Amygdala (tissue), 56 donors: ENCODE measurements at places on chromosomes 7 and 10.

DNA sequence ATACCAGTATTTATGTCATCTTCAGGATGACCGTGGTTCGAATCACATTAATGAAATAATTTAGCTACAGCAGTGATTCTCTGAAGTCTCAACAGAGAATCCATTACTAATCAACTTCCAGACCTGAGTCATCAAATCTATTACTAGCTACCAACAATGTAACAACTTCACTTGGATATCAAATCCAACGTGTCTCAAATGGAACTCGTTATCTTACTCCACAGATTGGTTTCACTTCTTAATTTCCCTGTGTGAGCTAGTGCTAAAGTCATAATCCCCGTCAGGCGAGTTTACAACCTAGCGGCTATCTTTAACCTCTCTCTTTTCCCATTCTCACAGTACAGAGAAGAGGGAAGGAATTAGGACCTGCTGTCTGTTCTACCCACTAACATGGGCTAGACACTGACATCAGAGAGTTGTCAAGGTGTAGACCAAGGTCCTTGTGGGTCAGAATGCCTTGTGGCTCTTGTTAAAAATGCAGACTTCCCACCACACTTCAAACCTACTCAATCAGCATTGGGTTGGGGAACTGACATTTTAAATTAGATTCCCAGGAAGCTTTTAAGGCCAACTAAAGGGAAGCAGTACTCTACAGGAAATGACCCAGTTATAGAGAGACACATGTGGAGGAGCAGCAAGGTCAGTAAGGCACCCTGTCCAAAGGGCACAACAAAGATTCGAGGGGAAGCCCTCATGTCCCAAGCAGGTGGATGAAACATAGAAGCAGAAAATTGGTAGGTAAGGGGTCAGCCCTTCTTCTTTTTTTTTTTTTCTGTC lies 57.3 kb upstream of the GSAP start:
- DNase-seq, result no peak

GRCh38 chr10:44939691-44940401 lies 19.8 kb upstream of the RASSF4 start:
- DNase-seq, result no peak

DNA sequence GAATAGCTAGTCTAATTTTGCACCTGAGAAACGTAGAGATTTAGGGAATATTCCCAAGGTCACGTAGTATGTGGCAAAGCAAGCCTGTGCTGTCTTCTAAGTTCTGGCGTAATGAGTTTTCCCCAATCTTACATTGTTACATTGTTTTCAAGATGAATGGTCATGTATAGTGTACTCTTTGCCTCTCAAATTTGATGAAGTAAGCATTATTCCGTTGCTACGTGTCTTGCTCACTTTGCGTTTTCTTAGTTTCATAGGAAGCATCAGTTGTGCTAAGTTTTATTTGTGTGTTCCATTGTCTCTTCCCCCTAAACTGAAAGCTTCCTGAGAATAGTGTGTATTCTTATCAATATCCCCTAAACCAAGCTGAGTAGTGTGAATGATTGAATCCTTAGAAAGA lies 637.6 kb upstream of the C7orf33 start:
- no peak for DNase-seq

DNA sequence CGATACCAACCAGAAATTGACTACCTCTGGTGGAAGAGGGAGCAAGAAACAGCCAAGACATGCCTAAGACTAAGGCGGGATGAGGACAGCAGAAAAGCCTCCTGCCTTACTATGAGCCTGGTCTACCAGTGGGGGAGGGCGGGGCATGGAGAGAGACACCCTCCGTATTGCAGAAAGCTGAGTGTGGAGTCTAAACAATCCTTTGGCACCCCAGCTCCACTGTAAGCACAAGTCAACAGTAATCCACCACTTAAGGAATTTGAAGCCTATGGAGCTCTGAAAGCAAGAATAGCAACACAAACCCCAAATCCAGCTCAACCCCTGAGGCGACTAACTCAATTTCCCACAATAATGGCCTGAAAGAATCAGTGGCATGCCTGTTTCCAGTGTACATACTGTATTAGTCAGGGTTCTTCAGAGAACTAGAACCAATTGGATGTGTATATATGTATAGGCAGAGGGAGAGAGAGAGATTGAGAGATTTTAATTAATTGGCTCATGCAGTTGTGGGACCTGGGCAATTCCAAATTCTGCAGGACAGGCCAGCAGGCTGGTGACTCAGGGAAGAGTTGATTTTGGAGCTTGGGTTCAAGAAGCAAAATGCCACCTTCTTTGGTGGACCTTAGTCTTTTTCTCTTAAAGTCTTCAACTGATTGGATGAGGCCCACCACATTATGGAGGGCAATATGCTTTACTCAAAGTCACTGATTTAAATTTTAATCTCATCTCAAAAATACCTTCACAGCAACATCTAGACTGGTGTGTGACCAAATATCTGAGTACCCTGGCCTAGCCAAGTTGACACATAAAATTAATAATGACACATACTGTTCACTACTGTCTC lies 13.5 kb downstream of the PPIF start:
- DNase-seq, result no peak

- DNase-seq, result no peak
Observed at GRCh38 chr7:38465956-38466355, 165.2 kb downstream of the AMPH start.

GRCh38 chr10:11036424-11037011 lies 18.8 kb downstream of the CELF2 start:
- DNase-seq, result no peak

- no peak for DNase-seq
Observed at GRCh38 chr7:6023974-6024435, 7.2 kb upstream of the ANKRD61 start.

- DNase-seq, result no peak
Observed at GRCh38 chr10:84565881-84566582, 237.6 kb downstream of the CCSER2 start.

- DNase-seq, result no peak
Observed at GRCh38 chr10:7003831-7004395, 406.9 kb downstream of the SFMBT2 start.

DNA sequence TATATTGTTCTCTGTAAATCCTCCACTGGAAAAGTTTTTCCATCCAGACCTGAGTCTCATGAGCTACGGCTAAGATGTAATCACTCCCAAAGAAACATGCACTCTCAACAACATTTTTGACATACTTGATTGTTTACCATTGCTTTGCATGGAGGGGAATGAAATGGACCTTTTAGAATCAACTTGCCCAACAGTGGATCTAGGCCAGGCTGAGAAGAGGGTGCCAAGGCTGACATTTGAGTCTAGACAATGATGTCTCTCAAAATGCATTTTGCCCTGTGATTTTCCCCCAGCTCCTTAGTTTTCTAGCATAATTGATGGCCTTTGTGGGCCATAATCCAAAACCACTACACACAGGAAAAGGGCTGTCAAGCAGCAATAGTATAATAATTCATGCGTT lies 297.9 kb upstream of the KLF6 start:
- DNase-seq, result no peak

- no peak for DNase-seq
Observed at GRCh38 chr10:14605231-14605925, 169.3 kb downstream of the FAM107B start.

DNA sequence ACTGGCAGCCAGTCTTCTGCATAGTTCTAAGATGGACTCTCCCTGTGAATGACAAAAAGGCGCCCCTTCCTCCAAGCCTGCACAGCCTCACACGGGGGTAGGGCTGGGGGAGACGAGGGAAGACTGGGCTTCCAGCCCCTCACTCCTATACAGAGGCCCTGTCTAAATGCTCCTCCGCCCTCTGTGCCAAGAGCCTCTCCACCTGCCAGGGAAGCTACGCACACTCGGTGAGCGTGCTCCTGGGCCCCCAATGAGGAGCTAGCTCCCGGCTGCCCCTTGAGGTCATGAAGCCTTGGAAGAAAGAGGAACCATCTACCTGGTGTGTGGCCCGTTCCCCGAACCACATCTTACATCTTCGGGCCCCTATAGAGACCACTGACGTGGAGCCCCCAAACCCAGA lies 54.8 kb downstream of the CRTAC1 start:
- DNase-seq, result no peak

GRCh38 chr10:43284341-43284910 lies 17.6 kb upstream of the RASGEF1A start:
- no peak for DNase-seq

GRCh38 chr10:99595236-99595635 lies 25.0 kb downstream of the SLC25A28 start:
- DNase-seq, result no peak

DNA sequence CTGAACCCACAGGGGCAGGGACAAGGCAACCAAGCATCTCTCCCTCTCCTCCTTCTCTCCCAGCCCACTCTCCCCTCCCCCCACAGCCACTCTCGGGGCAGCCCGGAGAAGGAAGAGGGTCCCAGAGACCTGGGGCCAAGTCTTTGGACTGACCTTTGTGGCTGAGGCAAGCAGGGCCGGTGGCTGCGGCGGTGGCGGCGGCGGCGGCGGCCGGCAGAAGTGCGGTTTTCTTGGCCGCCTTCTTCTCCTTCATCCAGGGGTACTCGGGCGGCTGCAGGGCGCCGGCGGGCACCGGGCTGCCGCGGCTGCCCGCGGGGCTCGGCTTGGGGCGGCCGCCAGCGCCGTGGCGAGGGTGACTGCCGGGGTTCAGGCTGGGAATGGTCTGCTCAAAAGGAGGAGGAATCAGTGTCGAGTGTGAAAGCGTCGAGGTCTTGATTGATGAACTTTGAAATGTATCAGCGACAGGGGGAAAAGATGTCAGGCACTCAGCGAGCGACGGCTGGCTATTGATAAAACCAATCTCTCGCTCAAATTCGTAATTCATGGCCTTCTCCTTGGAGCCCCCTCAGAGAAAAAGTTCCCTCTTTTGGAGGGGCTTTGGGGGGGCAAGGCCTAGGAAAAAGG lies 414 bp downstream of the HOXA2 start:
- no peak for DNase-seq

DNA sequence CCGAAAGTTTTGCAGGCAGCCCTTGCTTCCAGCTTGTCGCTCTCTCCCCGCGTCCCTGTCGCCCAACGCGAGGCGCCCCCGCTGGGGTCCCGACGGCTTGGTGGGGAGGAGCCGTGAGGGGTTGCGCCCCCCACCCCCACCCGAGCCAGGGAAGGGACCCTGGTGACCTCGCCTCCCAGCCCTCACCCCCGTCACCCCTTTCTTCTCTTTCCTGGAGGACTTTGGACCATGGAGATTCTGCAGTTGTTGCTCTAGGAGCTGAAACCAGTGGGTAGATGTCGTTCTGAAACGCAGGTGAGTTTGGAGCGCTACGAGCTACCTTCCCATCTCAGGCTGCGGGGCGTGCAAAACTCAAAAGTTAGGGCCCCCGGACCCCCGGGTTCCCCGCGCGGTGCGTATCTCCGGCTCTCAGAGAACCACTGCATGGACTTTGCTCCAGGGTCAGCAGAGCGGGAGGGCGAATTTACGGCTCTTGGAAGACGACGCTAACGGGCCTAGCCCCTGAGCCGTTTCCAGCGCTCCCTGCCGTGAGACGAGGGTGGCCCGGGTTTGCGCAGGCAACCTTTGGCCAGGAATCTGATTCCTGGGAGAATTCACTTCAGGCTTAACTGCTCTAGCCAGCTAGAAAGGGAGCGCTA lies 684 bp upstream of the ATXN7L1 start:
- DNase-seq, result peak; percentile 55

GRCh38 chr7:128705891-128706333 lies 33.2 kb upstream of the CALU start:
- no peak for DNase-seq

DNA sequence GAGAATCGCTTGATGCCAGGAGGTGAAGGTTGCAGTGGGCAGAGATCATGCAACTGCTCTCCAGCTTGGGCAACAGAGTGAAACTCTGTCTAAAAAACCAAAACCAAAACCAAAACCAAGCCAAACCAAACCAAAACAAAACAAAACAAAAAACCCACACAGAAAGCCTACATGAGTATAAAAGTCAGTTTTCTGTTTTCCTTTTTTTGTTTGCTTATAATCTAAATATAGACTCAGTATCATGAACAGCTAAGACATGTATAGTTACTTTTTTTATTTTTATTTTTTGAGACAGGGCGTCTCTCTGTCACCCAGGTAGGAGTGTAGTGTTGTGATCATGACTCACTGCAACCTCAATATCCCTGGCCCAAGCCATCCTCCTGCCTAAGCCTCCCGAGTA lies 16.8 kb upstream of the MTPN start:
- no peak for DNase-seq

GRCh38 chr10:22727663-22728062 lies 13.3 kb upstream of the PIP4K2A start:
- DNase-seq, result no peak

- no peak for DNase-seq
Observed at GRCh38 chr7:42739638-42740037, 172.2 kb downstream of the C7orf25 start.

GRCh38 chr7:103524042-103524907 lies 78.3 kb upstream of the SLC26A5 start:
- DNase-seq, result no peak
